ENCODE measurements at places on chromosomes 12 and 14.

GRCh38 chr12:66916189-66916588 lies 237.3 kb upstream of the GRIP1 start:
- no peak for DNase-seq

DNA sequence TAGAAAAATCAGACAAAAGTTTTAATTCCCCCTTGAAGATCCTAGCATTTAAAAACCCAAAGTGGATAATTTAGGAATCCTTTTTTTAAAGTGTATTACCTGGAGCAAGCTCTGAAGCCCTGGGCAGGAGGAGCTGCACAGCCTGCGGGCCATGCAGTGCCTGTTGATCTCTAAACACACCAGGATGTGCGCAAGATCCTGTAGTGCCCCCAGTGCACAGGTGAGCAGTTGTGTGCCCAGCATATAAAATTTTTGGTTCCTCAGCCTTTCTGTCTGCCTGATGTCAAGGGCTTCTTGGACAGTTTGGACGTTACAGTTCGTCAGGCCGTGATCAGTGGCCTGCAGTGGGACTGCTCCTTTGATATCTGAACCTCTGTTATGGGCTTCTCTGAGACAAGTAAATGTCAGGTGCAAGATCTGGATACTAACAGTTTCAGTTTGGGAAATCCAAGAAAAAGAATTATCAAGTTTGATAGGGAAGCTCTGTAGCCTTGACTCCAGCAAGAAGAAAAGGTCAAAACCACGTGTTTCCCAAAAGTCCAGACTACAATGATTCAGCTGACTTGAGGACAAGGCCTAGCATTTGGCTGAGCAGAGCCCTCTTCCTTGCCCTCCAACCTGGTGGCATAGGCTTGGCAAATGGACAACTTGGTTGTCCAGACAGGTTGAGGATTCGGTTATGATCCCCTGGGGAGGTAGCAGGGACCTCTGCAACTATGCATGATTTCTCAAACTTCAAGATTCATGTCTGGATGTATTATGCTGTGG lies 1.0 kb downstream of the ATXN7L3B start:
- DNase-seq: no peak

DNA sequence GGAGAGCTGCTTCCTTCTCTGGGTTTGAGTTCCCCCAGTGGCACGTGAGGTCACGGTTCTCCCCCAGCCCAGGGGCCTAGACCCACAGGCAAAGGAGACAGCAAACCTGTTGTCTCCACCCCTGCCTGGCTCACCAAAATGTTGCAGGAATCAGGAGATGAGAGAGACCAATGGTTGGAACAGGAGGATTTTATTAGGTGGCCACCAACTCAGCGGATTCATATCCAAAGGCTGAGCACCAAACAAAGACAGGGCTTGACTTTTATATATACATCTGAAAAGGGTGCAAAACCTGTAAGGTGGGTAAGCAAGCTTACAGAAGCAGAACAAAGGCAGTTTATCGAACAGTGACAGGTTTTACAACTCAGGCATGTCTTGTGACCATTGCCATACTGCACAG lies 9.2 kb upstream of the ADAM21 start:
- no peak for DNase-seq

GRCh38 chr12:11500188-11500860 lies 105.0 kb upstream of the PRB2 start:
- DNase-seq: peak; percentile 98

GRCh38 chr12:128008341-128008740 lies 258.6 kb upstream of the TMEM132C start:
- no peak for DNase-seq

- no peak for DNase-seq
Observed at GRCh38 chr14:54772451-54772881, 130.2 kb downstream of the GCH1 start.

- DNase-seq: no peak
Observed at GRCh38 chr14:23143911-23144310, 24.9 kb upstream of the CEBPE start.

GRCh38 chr14:103177376-103177775 lies 54.1 kb downstream of the TNFAIP2 start:
- DNase-seq: no peak

DNA sequence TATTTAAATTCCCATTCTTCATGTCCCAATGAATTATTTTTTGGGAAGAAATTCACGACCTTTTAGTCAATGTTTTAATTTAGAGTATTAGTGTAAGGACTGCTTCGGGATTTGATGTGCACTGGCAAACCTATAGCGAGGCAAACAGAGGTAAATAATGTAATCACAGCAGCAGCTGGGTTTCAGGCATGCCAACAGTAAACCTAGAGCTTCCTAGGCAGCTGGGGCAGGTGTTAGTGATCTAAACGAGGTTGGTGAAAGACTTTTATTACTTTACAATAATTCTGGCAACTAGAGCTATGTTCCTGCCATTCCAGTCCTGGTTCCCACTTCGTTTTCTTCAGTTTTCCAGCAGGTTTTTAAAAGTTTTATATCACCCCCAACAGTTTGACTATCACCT lies 1036.4 kb upstream of the FOXG1 start:
- no peak for DNase-seq

DNA sequence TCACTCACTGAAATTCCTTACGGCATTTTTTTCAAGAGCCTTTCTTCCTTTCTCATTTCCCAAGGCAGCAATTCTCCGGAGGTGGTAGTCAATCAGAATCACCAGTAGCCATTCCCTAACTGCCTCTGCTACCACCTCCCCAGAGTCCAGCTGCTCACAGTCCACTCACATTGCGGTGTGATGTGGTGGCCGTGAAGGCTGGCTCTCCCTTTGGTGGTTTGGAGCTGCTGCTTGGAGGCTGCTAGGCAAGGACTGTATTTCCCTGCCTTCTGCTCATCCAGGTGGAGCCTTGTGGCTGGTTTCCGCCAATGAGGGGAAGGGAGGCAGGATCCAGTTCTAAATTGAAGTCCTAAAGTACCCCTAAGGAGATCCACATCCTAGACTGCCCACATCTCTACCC lies 222.0 kb downstream of the ANO2 start:
- no peak for DNase-seq

DNA sequence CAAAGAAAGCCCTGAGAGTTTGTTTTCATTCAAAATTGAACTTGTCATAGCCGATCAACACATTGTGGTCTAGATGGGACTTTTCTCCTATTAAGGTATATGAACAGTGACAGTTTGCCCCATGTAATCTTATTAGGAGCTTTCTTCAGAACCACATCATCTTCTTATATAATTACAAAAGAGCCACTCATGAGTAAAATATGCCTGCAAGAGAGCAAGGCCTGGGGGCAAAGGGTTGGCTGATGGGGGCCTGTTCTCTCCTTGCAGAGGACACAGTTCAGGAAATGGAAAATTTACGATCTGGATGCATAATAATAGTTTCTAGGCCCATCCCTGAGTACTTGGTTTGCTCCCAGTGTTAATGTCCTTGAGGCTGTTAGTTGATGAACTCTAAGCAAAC lies 87.8 kb downstream of the FLRT2 start:
- no peak for DNase-seq

- DNase-seq: no peak
Observed at GRCh38 chr12:73321319-73321718, 1049.1 kb downstream of the TRHDE start.

DNA sequence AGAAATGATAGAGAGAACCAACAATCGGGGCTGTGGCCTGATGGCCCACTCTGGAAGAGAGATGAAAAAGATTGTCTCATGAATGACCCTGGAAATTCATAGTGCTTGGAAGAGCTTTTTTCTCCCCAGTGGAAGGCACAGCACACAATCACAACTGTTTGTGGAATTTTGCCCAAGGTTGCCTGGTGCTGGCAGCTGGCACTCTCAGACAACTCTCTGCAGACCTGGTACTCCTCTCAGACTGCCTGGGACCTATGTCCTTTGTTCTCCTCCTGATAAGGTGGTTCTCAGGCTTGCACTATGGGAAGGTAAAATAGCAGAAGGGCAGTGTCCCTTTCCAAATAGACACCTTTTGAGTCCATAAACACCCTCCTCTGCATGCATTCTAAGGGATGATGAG lies 144.1 kb upstream of the SEL1L start:
- no peak for DNase-seq

DNA sequence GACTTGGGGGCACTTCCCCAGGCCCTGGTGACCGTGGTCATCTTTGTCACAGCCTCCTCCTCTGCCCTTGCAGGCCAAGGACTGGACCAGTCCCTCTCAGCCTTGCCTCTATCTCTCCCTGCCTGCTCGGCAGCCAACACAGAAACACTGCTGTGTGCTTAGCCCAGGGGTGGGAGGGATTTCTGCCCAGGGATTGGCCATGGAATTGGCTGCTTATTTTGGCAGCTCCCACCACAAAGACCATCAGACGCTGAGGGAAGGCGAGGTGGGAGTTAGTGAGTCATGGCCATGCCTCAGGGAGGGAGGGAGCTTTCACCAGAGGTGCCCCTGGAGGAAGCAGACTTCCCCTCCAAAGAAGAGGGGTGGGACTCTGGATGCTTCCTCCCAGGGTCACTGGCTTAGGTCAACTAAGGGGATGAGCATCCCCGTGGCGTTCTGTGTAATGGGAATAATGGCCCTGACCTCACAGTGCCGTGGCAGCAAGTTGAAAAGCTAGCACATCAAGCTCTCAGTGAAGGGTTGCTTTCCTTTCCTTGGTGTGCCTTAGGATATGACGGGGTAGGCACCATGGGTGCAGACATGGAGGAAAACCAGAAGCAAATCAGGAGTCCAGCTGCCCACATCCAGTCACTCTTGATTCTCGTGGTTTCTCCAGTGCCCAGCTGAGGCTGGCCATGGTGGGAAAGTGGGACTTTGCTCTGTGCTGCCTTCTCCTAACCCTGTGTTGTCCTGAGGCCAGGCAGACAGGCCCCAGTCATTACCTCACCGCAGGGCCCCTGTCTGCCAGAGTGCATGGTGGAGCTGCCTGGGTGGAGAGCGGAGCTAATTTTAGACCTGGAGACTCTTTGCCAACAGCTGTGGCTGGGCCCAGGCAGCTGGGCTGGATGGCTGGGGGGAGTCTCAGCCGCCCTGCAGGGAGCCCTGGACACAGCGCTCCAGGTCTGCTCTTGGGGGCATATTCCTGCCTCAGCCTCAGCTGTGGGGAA lies 21.4 kb downstream of the B4GALNT3 start:
- no peak for DNase-seq

DNA sequence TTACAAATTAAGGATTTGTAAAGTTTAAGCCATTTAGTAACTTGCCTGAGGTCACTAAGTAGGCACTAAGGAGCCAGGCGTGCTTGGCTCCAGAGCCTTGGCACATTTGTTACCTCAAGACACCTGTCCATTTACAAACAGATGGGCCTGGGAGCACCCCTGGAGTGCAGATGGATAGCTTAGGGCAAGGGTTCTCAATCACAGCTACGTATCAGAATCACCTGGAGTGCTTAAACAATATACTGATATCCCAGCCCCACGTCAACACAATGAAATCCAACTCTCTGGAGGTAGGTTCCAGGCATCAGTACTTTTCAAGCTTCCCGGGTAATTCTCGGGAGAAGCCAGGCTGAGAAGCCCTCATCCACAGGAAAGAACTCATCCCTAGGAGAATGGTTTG lies 45.4 kb downstream of the SLC8A3 start:
- DNase-seq: no peak

GRCh38 chr14:60721326-60722106 lies 2.6 kb downstream of the SIX4 start:
- DNase-seq: peak; percentile 33

DNA sequence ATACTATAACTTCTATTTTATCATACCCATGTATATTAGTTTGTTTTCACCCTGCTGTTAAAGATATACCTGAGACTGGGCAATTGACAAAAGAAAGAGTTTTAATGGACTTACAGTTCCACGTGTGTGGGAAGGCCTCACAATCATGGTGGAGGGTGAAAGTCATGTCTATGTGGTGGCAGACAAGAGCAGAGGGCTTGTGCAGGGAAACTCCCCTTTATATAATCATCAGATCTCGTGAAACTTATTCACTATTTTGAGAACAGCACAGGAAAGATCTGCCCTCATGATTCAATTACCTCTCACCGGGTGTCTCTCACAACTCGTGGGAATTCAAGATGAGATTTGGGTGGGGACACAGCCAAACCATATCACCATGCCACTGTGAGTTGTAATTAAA lies 135.8 kb downstream of the SYNE2 start:
- DNase-seq: no peak

- no peak for DNase-seq
Observed at GRCh38 chr14:38868399-38869290, 234.4 kb downstream of the SEC23A start.

DNA sequence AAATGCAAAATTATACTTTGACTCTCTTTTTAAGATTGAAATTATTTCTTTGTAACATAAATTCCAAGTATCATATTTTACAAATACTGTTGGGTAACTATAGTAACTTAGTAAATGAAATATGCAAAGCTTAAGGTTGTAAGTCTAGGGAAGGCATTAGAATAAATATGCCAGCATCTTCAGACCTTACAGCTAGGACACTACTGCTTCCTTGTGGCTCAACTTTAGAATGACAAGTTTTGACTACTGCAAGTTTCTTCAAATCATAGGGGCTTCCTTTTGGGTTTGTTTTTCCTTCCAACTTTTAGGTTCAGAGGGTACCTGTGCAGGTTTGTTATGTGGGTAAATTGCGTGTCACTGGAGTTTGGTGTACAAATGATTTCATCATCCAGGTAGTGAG lies 17.7 kb upstream of the ANP32D start:
- DNase-seq: no peak

DNA sequence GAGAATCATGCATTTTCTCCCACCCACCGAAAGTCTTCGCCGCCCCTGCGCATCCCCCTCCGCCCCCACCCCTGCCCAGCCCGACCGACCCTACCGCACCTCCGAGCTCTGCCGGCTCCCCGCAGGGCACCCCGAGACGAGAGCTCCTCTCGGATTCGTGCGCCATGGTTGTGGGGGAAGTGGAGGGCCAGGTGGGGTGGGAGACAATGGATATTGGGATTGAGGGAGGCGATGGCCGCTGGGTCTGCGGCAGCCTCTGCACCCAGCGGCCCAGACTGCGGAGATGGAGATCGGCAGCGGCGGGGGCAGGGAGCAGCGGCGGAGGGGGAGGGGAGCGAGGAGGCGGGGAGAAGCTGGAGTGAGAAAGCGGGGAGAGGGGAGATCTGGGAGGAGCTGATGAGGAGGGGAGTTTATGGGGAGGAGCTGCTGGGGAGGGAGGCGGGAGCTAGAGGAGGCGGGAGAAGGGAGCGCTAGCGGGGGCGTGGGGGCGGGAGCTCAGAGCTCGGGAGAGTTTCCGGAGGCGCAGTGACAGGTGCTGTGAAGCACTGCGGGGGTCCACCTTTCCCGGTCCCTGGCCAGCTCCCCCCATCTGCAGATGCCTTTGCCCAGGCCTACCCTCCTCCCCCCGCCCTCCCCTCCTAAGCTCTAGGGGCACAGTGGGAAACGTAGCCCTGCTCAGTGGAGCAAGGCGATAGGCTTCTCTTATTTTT lies at the start of gene SALL2:
SALL2 (minus strand) TSS at position 385 of the 710 bp plus-strand sequence; CDS start at position 166, 219 bp downstream.
- DNase-seq: peak; percentile 76

DNA sequence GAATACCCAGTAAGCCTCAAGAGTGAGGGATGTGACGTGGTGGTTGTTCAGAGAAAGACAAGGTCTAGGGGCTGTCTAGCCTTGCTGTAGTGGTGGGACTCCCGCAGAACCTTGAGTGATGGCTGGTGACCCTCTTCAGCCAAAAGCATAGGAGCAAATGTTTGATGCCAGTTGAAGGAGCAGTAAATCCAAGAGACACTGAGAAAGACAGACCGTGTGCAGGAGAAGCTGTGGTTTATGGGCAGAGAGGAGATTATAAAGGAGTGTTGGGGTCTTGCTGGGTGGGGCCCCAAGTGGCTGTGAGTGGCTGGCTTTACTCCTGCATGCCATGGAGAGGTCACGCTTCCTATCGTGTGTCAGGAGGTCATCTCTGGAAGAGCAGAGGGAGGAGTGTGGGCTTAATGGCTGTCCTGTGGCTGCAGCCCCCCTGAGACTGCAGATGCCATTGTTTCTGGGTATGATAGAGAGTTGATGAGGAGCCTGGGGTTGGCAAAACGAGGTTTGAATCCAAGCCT lies 152.0 kb upstream of the CCND2 start:
- no peak for DNase-seq
